ENCODE measurements at places on chromosomes 1 and 21. TPM values are rescaled to one million over a fixed set of nuclear protein-coding genes. Genes with fewer than 3 reads are reported as not detected.

CELA2B gene
- total RNA-seq, result not detected

ADAM15 gene
- total RNA-seq, result 50.7 TPM

FMOD gene
- 0.12 TPM for total RNA-seq

LCE2B gene
- total RNA-seq, result not detected

SRSF10 gene
- total RNA-seq, result 186 TPM

KRTAP13-2 gene
- total RNA-seq, result not detected

HMGCS2 gene
- not detected for total RNA-seq

ANGPTL3 gene
- total RNA-seq, result not detected

All from activated naive CD4-positive, alpha-beta T cell treated with anti-CD3 and anti-CD28 coated beads, Interleukin-2, amount 10 ng/mL, durations not matched to agents 5 hours and 36 hours (primary cell).